M059J (cell line): ENCODE measurements at places on chromosomes 4 and X.

DNA sequence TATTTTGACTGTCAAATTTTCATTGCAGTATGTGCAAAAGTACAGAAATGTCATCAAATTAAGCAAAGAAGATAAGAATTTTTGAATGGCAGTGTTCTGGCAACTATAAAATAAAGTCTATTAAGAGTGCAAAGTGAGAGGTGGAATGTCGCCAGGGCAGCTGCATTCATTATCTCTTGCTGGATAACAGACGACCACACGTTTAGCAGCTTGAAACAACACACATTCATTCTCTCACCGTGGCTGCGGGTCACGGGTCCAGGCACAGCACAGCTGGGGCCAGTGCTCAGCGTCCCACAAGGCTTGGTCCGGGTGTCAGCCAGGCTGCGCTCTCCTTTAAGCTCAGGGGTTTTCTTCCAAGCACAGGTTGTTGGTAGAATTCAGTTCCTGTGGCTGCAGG, 113.9 kb downstream of the GPR143 start:
- DNase-seq, result no peak

DNA sequence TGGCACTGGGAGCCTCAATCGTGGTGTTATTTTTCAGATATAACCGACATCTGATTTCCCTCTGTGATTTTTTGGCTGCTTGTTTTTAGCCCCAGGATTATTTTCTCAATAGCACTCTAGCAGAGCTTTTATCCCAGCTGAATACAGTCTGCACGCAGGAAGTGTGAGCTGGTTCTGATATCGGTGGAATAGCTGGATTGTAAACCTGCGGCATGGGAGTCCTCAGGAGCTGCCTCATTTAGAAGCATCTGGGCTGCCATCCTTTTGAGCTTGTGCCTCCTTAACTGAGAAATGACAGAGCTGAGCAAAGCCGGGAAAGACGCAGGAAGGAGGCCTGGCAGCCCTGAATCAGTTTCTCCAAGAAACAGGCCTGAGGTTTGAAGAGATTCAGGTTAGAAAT, 28.4 kb upstream of the GRPEL1 start:
- no peak for DNase-seq

DNA sequence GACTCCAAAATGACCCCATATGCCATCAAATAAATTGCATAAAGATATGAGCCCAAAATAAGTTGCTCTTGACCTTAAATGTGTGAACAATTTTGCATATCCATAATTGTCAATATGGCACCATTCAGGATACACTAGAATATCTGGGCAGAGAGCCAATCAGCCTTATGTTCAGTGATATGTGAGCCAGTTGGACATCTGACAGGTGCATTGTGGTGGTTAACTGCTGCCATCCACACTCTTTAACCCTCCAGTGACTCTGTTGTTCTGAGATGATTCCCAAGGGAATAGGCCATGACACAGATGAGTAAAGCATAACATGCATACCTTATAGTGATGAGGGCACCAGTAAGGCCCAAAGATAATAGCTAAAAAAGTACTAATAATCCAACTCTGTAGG, 500.1 kb downstream of the PCDH18 start:
- DNase-seq, result no peak

GRCh38 chr4:15232366-15233263, 195.2 kb upstream of the C1QTNF7 start:
- peak; percentile 75 for DNase-seq

GRCh38 chr4:16264798-16265197, 38.5 kb upstream of the TAPT1 start:
- DNase-seq, result peak; percentile 62

GRCh38 chr4:124212815-124213630, 499.5 kb downstream of the ANKRD50 start:
- peak; percentile 9 for DNase-seq

DNA sequence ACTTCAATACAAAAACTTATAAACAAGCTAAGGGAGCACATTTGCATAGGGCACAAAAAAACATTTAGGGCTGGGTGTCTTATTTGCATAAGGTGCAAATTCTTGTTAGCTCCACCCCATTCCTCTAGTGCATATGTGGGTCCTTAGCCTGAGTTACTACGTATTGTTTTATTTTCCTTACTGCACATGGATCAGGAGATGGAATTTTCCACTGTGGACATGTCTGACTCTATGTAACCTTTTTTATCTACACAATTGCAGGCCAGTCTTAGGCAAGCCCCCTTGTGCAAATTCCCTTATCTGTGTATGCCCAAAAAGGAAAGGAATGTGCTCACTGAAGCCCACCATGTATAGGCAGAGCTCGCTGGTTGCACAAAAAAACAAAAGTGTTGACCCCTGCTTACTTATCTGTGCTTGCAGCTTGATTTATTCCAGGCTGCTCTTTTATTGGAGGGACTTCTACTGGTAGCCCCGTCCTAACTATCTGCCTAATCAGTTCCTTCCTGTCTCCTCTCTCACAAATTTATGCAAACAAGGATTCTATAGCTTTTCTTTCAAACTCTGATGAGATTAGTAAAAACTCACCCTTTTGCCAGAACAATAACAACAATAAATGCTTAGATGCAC, 359.0 kb upstream of the MAGEB16 start:
- DNase-seq, result no peak

GRCh38 chrX:132732236-132732635, 226.2 kb downstream of the HS6ST2 start:
- no peak for DNase-seq

DNA sequence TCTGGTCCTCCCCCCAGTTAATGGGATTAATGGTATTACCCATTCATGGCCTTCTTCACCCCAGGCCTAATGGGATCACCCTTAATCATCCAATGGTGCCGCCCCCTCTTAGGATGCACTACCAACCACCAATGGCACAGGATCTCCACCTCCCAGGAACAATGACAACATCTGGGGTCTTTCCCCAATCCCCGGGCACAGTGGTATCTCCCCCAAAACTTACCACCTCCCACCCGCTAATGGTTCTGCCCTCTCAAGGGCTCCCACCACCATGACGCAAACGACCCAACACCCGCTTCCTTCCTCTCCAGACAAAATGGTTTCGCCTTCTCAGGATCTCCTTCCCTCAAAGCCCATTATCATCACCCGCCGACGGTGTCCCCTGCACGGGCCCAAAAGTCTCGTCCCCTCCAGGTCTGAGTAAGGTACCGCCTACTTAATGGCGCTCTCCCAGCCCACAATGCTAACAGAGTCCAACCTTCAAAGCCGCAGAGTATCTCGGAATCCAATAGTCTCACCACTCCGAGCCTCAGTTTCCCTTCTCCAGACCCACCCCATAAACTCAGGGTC, 458 bp downstream of the GRIPAP1 start:
- peak; percentile 45 for DNase-seq

DNA sequence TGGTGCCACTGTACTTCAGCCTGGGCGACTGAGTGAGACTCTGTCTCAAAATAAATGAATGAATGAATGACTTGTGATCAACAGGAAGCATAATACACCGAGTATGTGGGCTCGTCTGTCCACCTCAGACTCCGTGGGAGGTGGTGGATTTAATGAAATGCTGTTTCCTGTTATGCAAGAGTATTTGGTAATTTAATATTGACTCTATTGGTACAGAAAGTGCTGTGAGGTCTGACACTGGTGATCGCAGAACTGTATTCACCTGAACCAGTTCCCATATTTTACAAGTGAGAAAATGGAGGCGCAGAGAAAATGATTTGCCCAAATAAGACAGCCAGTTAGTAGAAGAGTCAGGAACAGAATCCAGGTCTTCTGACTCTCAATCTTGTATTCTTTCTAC, 423.3 kb downstream of the RAPGEF2 start:
- no peak for DNase-seq

DNA sequence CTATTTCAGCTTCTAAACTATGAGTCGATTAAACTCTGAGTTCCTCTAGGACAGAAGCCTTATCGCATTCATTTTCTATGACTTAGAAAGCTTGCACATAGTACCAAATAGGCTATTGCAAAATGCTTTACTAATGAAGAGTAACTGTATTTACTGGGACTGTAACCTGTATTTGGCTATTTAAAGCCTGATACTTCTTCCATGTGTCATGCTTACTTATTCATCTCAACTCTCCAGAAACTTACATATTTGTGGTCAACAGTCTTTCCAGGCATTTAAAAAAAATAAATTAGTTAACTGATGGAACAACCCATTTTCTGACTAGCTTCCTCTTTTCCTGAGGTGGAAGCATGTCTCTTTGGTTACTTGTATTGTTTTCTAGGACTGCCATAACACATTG, 467.9 kb downstream of the PCDH11X start:
- DNase-seq, result peak; percentile 6

DNA sequence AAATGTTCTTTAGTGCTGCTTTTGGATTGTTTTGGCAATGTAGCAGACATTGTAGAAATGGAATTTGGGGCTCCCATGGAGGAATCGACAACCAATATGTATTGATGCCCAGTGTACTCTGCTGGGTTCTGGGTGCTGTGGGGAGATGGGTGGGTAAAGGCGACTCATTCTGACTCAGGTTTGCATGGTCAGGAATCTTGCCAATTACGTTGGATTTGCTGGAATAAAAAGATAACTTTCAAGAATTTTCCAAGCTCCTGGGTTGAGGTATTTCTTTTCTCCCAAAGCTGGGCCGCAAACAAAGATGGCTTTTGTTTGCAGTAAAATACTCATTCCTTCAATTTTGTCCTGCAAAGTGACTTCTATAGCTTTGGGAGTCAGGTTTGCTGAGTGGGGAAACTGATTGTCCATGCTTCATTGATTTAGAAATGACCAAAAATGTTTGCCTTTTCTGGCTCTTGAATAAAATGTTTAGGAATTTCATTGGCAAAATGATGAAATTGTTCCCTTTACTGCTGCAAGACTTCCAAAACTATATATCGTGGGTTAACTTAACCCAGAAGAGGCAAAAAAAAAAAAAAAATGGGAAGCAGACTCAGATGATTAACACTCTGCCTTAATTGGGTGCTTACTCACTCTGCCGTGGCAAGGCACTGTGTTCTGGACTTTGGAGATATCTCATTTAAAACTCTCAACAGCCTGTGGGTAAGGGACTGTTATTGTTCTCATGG, 57.0 kb downstream of the RTL9 start:
- DNase-seq, result peak; percentile 72

DNA sequence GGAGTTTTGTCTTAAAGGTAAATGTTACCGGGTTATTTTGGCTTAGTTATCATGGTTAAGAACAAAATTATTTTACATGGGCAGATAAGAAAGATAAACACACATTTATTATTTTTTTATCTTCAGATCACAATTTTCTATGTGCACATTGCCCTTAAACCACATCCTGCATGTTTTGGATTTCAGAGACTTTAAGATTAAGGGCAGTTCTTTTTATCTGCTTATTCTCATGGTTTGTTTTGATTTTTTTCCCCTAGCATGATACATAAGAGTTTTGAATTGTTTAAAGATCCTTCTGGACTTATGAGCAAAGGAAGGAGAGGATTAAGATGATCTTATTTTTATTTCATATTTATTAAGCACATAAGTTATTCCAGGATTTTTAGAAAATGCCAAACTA, 190.1 kb upstream of the BMP3 start:
- DNase-seq, result no peak

GRCh38 chr4:169612871-169613859, 782 bp upstream of the NEK1 start:
- peak; percentile 74 for DNase-seq

- DNase-seq, result no peak
Observed at GRCh38 chr4:168353746-168354145, 35.2 kb upstream of the DDX60 start.

- no peak for DNase-seq
Observed at GRCh38 chr4:211033-211511, 86.8 kb downstream of the ZNF718 start.

DNA sequence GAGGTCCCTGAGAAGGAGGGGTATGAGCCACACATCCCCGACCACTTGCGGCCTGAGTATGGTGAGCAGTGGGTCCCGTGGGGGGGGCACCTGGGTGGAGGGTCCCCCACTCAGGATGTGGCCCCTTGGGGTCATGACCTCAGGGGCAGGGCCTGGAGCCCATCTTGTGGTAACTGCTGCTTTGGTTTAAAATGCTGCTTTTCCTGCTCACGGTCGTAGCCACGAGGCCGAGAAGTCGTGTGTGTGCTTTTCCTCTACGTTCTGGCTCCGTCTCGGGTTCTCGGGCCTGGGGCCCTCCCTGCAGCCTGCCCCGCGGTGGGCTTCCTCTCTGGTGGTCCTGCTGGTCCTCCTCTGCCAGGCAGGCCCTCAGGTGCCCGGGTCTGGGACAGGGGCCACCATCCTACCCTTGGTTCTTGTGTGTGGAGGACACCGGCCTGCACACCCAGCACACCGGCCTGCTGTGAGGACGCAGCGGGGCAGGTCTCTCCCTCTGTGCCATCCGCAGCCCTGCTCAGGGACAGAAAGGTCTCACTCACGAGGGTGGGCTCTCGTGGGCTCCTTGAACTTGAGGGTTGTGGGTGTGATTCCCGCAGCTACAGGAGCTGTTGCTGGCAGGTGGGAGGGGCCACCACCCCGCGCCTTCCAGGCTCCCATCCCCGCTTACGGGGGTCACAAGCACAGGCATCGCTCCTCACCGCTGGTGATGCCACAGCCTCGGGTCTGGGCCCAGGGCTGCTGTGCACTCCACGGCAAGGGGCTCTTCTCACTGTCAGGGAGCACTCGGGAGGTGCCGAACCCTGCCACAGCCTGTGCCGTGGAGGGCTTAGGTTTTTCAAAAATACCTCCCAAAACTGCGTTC, 19.6 kb downstream of the UVSSA start:
- DNase-seq, result no peak

GRCh38 chr4:168859888-168860694, 150.0 kb downstream of the CBR4 start:
- DNase-seq, result peak; percentile 77

- no peak for DNase-seq
Observed at GRCh38 chr4:63563288-63564014, 845.8 kb downstream of the TECRL start.

GRCh38 chr4:79466621-79467020, 58.6 kb upstream of the GK2 start:
- no peak for DNase-seq

- DNase-seq, result no peak
Observed at GRCh38 chr4:173370130-173370476, 651 bp upstream of the SAP30 start.

- no peak for DNase-seq
Observed at GRCh38 chr4:15809466-15809865, 31.3 kb downstream of the CD38 start.

GRCh38 chr4:121148000-121148399, 16.1 kb downstream of the TNIP3 start:
- peak; percentile 16 for DNase-seq

DNA sequence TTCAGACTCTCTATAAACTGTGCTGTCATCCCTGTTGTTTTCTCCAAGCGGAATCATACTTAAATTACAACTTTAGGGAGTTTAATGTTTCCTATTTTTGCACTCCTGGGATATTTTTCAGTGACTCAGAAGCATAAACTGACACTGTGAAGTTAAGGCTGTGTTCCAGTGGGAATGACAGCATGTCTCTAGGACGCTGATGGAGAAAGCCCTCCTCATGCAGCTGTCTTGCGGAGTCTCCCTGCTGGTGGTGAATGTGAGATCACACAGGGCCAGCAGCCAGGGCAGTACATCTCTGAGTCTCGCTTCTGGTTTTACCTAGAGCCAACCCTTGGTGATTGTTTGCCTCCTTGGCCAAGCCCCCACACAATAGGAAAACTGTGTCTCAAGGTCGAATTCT, 53.3 kb downstream of the NFKB1 start:
- peak; percentile 42 for DNase-seq
